ENCODE measurements at places on chromosomes 2 and 18.

DNA sequence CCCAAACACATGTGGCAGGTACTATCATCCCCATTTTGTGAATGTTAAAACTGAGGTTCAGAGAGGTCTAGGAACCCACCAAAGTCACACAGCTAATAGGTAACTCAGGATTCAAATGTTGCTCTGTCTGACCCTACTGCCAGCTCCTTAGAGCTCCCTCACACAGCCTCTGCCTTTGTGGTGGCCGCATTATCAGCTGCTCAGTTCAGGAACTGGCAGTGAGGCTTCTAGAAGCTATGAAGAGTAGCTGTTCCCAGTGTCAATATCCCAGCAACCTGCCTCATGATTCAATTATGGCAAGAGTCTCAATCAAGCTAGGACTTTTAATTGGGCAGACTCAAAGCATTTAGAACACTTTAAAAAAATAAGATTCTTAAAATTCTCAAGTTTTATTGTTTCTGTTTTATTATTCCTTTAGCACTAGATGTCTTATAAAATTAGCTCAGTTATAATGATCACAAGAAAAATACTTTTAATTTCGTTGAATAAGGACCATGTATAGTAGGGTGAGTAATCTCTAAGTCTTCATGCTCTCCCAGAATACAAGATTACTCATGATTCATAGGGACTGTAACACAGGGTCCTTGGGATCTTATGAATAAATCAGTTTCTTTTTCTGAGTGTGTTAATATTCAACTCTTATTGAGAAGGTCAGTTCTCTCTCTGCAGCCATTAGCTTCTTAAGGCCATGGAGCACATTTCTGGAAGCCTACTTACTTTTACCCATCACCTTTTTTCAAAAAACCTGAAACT lies 342.7 kb downstream of the RND3 start:
- no peak for DNase-seq

DNA sequence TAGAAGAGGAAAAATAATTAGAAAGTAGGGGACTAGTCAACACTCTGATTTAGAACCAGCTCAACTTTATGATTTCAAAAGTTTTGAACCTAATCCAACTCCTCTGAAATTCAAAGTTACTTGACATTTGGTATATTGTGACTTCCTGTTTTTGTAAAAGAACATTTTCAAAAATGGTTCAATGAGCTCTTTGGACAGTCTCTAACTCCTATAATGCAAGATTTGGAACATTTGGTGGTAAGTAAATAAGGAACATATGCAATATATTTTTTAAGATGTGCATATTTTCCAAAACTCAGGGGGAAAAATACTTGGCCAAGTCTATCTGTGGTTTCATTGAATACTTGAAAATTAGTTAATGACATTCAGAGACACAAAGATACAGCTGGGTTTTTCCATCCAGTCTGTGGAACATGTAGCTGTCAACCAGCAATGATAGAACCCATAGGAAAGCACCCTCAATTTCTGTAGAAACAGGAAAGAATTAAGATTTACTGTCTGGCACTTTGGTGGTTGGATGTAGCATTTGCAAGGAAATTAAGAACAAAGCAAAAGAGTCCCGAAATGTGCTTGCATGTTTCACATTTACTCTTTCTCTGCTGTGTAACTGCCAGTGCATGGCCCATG lies 17.0 kb upstream of the ANKRD44 start:
- no peak for DNase-seq

- no peak for DNase-seq
Observed at GRCh38 chr2:55585451-55586080, 31.9 kb downstream of the PPP4R3B start.

DNA sequence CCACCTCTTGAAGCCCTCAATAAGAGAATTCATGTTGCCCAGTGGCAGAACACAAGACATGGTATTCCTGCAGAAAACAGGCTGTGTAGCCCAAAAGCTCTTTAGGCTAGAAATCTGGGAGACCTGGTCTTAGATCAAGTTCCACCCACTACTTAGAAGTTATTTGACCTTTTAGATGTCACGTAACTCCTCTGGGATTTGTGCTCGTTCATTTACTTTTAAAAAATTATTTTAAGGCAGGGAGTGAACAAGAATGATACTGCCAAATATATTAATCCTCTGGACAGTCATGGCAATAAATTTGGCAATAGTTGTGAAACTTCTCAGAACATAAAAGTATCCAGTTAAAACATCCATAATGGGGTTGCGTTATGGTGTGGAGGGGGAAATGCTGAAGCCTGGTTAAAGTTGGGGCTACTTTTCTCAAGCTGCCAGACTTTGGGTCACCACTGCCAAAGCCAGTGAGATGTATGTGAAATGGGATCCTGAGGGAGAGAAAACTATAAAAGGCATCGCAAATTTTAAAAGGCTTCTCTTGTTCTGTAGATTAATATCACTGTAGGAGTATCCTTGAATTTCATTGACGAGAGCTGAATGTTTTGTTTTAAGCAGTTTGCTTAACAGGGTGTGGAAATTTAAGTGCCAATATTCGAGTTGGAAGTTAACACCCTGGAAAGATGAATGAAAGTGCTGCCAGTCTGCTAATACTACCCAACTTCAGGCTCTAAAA lies 15.8 kb downstream of the DAPL1 start:
- no peak for DNase-seq

DNA sequence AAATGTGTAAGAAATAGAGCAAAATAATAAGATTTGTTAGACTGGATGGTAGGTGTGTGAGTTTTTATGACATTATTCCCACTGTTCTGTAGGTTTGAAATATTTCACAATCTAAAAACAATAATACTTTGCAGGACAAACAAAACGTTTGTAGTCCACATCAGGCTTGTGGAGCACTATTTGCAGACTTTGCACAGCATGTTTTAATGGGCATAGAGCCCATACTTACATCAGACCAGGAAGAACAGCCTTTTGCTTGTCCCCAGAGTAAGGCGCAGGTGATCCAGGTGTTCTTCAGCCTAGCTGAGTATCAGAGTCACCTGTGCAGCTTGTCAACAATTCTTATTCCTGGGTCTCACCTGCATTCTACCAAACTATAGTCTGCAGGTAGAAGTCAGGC lies 9.1 kb upstream of the STK39 start:
- DNase-seq: no peak

DNA sequence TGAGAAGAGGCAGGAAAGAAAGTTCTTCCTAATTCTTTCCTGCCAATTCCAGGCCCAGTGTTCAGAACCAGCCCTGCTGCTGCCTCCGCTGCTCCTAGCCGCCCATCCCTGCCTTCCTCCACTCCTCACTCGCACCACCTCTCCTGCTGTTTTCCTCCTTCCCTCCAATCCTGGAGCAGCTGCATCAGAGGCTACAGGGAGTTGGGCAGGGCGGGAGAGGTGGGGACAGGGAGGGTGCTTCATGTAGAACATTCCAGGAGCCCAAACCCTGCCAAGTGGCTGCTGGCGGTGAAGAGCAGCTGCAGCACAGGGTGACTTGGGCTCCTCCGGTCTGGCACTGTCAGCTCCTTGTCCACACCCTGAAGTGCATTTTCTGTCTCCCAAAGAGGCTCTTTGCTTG lies 176.3 kb downstream of the TNS1 start:
- DNase-seq: no peak

GRCh38 chr2:65503746-65504145 lies 71.3 kb upstream of the SPRED2 start:
- DNase-seq: no peak

GRCh38 chr18:79400591-79401381 lies 5.1 kb downstream of the NFATC1 start:
- DNase-seq: peak; percentile 58

DNA sequence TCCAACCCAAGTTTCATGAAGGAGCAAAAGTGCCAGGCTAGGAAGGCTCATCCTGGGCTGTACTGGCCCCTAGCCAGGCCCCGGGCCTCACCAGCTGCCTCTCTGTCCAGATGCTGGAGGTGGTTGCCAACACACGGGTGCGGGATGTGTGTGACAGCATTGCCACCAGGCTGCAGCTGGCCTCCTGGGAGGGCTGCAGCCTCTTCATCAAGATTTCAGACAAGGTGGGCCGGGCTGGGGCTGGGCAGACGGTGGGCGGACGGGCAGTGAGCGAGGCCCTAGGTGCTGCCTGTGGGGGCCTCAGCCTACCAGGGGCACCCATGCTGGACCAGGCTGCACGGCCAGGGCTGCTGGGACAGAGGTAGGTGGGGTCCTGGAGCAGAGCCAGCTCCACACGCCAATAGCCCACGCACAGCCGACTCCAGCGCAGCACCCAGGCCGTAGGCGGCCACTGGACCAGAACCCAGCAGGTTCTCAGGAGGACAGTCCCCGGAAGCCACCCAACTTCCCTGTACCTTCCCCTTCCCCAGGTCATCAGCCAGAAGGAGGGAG lies 11.8 kb upstream of the GPR17 start:
- DNase-seq: no peak

GRCh38 chr2:220270481-220271070 lies 643.1 kb downstream of the SLC4A3 start:
- DNase-seq: no peak

DNA sequence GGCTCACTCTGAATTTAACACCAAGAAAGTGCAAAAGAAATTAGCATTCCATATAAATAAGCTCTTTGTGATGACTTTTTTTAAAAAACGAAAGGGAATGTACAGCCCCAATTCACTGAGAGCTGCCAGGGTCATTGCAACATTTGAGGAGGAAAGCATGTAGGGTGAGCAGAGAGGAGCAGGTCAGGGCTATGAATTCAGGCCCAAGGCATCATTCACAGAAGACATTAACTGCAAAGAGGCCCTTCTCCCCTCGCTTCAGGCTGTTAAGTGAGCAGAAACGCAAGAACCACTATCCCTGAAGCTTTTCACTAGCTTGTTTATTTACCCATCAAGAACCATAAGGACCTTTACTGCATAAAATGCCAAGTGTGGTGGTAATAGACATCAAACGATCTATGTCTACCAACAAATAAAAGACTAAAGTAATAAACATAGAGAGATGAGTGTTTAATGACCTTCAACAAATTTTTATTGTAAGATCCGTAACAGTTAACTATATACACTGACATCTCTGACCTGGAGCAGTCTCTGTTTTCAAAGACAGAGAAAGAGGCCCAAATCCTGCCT lies 333.1 kb upstream of the HNRNPA3 start:
- DNase-seq: no peak

GRCh38 chr18:35573531-35573930 lies 8.0 kb upstream of the GALNT1 start:
- DNase-seq: no peak

- no peak for DNase-seq
Observed at GRCh38 chr2:128665113-128665512, 346.4 kb upstream of the HS6ST1 start.

DNA sequence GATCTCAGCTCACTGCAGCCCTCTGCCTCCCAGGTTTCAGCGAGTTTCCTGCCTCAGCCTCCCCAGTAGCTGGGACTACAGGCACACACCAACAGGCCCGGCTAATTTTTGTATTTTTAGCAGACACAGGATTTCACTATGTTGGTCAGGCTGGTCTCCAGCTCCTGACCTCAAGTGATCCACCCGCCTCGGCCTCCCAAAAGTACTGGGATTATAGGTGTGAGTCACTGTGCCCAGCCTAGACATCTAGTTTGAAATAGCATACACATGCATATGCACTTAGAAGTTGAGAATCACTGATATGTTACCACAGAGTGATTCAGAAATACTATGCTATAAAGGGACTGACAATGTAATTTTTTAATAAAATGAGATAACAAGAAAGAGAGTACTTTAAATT lies 69.8 kb upstream of the CDKL4 start:
- no peak for DNase-seq

GRCh38 chr18:61831071-61831470 lies 61.7 kb downstream of the RNF152 start:
- no peak for DNase-seq

GRCh38 chr18:55775972-55776371 lies 188.0 kb upstream of the TCF4 start:
- DNase-seq: no peak

DNA sequence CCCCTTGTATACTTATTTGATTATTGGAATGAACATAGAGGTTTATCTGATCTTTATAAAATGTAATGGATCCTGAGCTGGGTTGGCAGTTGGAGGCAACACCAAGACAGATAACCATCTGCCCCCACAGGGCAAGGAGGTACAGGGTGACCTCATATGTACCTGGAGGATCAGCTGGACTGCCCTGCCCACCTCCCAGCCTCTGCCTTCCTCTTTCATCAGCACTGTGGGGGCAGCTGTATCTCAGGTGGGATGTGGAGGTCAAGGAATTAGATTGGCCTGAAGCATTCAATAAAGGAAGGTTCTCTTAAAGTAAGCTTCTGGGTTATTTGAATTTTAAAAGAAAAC lies 92.6 kb downstream of the LYPD6 start:
- no peak for DNase-seq

DNA sequence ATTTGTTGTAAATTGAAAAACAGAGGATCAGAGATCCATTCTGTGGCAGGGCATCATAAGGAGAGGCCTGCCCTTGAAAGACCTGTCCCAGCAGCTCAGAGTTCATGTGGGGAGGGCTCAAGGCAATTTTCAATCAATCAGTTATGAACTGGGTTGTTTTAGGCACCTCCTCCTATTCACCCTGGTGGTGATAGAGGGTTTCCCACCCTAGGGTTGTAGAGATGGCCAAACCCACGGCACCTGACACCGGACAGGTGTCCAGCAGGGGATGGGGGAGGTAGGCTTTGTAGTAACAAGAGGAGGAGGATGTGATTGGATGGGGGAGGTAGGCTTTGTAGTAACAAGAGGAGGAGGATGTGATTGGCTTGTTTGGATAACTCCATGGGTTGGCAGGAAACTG lies 205.7 kb downstream of the SOCS6 start:
- no peak for DNase-seq

GRCh38 chr18:26617151-26617554 lies 68.8 kb upstream of the KCTD1 start:
- no peak for DNase-seq

- no peak for DNase-seq
Observed at GRCh38 chr18:42437646-42438045, 482.6 kb downstream of the PIK3C3 start.

GRCh38 chr2:101461381-101461780 lies 13.5 kb downstream of the RFX8 start:
- no peak for DNase-seq

- no peak for DNase-seq
Observed at GRCh38 chr18:70469916-70470315, 181.1 kb downstream of the SOCS6 start.

DNA sequence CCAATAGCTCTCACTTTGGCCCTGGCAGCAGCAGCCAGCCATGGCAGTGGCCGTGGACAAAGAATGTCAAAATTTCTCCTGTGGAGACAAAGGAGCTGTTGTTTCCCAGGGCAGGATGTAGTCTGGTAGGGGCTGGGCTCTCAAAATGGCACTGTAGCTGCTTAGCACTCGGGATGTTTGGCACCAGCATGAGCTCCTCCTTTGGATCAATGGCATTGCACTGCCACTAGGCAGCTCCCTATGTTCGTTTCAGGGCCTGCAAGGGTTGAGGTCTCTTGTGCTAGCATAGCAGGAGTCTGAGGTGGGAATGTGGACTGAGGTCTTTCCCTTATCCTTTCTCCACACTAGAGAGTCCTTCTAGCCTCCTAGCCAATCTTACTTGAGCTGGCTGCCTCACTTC lies 948.8 kb upstream of the FAM98A start:
- no peak for DNase-seq

- DNase-seq: no peak
Observed at GRCh38 chr18:68839701-68840100, 41.8 kb downstream of the CCDC102B start.

Data from stimulated activated naive CD8-positive, alpha-beta T cell treated with anti-CD3 and anti-CD28 coated beads, Interleukin-15, Interleukin-2, amounts not matched to agents 100 U/mL and 50 U/mL, for 24 hours (primary cell).